ENCODE measurements at places on chromosomes 7 and 10.

DNA sequence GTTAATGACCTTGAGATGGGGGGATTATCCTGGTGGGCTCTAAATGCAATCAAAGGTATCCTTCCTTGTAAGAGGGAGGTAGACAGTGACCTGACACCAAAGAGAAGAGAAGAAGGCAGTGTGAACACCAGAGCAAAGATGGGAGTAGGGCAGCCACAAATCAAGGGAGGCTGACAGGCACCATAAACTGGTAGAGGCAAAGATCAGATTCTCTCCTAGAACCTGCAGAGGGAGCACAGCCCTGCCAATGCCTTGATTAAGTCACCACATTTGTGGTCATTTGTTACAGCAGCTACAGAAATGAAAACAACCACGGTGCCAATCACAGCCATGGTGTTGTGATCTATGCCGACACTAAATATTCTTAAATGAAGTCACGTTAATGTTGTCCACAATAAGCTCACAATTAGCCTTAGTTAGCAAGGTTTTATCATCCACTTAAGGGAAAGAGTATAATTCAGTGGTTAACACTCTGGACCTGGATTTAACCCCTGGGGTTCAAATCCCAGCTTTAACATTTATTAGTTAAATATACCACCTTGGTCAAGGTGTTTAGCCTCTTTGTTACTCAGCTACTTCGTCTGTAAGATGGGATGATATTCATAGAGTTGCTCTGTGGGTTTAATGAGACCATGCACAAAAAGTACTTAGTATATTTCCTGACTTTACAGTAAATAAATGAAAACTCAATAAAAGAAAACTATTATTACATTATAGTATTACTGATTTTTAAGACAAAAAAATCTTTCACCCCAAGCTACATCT, 70.8 kb downstream of the SGMS1 start:
- DNase-seq: no peak

DNA sequence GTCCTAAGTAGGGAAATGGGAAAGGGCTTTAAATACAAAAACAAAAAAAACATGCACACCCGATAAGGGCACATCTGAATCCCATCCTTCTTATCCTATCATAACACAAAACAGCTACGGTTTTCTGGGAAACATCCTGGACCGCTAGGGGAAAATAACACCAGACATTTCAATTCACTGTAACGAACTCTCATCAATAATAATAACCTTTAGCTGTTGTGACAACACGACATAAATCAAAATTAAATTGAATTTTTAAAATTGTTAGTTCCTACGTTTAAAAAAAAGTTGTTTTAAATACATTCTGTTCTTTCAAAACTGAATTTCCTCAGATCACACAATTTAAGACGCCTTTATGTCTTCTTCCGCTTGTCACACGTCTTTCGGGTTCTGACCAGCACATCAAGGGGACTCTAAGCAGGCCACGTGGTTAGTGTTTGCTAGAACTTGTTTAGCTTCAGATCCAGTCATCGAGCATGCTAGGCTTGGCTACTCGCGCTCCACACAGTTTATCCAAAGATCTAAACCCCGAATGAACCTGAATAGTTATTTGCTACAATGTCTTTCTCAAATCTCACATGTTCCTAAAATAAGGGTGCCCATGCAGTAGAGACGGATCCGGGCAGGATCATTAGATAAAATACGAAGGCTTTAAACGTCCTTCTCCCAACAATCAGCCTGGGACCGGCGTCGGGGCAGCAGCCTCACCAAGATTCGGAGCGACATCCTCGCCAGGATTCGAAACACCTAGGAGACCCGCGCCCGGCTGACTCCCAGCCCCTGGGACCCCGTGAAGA, 839 bp downstream of the IKZF5 start:
- DNase-seq: no peak

DNA sequence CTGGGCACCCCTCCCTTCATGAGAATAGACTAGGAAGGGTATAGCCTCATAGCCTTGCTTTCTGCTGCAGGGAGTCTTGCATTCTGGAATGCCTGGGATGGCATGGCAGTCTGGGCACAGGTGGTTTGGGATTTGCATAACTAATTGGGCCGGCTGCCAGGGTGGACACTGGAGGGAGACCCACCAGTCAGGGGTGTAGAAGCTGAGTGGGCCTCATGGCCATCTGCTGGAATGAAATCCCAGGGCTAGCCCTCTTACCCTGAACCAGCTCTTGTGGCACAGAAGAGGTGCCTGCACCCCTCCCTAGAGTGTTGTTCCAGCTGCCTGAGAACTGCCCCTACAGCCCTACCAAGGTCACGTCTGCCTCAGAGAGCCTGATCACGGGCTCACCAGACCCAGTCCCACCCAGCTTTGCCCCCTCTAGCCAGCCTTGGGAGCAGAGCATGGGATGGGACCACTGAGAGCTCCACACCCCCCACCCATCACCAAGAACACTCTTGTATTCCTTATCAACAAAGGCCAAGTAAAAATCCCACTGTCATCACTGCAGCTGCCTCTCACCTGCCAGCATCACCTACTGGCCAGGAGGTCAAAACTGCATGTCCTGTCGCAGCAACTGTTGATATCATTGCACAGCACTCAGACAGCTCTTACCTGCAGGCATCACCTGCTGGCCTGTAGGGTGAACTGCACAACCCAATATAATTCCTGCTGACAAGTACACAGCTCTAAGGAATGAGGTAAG, 148.9 kb downstream of the ZEB1 start:
- DNase-seq: no peak

DNA sequence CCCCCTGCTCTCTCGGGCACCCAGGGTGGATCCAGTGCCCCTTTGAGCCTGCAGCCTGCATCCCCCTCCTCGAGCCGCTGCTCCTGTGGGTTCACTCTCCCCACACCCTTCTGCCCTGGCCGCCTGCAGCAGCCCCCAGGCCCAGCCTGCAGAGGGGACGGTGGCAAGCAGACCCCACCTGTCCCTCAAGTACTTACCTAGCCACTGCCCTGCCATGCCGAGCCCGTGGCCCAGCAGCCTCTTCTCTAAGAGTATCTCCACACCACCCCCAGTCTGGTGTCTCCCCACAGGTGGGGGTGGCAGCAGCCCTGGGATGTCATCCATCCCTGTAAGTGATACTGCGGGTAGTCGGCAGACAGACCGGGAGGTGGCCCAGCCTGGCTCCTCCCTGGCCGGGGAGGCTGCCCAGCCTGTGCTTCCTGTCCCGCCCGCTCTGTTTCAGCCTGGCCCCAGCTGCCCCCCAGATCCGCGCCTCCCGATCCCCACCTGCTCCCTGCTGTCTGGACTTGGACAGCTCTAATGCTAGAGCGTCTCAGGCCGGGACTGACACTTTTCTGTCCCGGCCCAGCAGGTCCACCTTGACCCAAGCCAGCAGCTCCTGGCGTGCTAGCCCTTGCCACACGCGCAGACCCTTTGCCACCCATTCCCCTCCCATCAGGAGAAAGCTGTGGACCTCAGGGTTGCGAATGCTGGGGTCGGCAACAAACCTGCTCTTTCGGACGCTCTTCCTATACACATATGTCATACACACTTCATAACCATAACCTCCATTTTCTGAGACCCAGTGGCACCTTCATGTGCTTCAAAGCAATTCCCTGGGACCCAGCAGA, 25.0 kb downstream of the YKT6 start:
- DNase-seq: no peak

- DNase-seq: no peak
Measured at GRCh38 chr7:33873981-33874750, 31.2 kb upstream of the BMPER start.

GRCh38 chr10:110619514-110620397, 24.4 kb upstream of the RBM20 start:
- DNase-seq: no peak

DNA sequence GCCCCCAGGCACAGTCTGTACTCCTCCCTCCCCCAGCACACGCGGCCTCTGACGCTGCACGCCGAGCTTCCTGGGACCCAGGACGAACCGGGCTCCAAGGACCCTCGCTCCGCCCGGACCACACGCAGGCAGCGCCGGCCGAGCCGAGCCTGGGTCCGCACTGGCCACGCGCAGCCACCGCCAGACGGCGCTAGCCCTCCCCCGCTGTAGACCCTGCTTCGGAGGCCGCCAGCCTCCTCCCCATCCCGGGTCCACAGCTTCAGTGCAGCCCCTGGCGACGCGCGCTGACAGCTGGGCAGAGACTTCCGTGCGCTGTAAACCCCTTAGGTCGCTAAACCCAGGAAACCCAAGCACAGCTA, 936 bp upstream of the TCERG1L start:
- DNase-seq: no peak

- DNase-seq: no peak
Measured at GRCh38 chr7:71343892-71344291, 211.9 kb downstream of the GALNT17 start.

DNA sequence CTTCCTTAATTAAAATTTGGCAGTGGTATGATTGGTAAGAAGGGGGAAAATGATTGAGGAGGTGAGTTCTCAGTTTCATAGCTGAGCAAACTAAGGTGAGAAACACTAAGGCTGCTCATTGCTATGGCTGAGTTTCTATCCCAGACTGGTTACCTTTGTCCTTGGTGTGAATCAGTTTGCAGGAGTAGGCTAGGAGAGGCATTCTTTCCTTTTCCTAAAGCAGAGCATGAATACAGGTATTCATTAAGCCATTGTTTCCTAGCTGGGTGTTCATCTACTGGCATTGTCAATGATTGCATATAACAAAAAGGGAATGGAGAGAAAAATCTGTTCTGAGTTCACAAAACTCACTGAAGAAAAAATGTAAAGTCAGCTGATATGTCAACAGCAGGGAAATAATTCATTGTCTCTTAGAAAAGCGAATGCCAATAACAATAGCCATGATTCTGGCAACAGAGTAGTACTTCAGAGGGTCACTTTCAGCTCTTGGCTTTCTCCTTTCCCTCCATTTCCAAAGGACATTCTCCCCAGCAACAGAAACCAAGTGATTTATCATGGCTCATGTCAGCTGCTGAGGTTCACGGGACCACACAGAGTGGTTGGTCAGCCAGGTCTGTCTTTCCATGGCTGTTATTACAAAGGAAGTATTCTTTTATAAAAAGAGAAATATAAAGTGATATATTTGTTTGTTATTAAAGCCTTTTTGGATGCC, 234.0 kb downstream of the BICC1 start:
- no peak for DNase-seq

DNA sequence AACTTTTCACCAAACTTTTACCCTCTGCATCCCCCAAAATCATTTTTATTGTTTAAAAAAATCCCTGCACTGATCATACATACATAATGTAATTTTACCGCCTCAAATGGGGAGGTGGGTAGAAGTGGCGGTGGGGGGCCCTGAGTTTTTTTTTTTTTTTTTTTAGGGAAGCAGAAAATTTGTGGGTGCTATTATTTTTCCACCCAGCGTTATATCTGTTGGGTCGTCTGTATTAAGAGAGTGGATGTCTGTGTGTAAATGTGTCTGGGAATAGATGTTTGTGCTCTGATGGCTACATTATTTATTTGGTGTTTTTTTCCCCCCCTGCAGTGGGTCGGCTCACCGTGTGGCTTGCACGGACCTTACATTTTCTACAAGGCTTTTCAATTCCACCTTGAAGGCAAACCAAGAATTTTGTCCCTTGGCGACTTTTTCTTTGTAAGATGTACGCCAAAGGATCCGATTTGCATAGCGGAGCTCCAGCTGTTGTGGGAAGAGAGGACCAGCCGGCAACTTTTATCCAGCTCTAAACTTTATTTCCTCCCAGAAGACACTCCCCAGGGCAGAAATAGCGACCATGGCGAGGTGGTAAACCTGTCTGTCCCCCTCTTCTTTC, 438 bp downstream of the ARID5B start:
- no peak for DNase-seq

DNA sequence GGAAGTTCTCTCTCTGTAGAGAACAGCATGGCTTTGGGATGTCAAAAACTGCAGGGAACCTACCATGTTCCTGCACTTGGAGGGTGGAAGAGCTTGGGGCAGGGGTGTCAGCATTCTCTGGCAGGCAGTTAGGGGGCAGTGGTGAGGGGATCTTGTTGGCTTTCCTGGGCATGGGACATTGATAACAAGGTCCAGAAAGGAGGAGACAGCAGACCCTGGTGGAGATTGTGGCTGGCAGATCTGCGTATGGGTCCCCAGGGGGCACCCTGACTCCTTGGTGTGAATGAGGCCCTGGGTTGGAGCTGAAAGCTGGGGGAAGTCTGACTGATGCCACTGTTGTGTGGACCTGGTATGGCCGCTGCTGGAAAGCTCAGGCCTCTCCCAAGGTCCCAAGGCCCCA, 22.9 kb upstream of the CAMK2B start:
- DNase-seq: no peak

DNA sequence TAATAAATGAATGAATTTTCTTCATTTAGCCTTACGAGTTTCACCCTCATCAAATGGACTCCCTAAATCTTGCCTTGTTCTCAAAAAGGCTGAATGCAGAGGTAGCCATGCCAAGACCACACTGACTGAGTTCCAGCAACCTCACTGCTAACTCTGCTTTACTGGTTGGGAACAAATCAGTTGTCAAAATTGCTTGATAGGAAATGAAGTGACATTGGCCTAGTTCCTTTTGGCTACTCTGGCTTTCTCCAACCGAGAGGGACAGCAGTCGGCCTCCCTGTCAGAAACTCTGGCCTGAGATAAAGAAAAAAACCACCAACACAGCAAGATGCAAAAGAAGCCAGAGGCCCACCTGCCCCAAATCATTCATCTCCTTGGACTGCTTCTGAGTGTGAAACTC, 87.0 kb downstream of the PPP1R3C start:
- DNase-seq: no peak

GRCh38 chr10:133442967-133443924, 10.5 kb upstream of the SCART1 start:
- DNase-seq: no peak

DNA sequence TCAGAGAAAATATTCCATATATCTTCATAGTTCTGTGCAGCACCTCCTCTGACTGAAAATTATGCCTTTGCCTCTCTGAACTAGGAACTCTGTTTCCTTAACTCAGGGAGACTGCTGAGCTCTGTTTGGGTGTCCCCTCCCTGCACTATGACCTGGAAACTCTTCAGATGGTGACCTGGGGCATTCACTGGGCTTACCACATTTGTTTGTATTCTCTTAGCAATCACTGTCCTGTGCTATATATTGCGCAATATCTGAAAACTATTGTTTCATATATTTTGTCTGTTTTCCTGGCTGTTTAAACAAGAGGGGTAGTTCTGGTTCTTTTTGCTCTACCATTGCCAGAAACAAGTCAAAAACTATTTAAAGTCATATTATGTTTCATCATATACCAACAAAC, 181.8 kb upstream of the KIAA1217 start:
- no peak for DNase-seq

- no peak for DNase-seq
Measured at GRCh38 chr7:159035571-159036073, 109.0 kb downstream of the VIPR2 start.

GRCh38 chr7:34011017-34011695, 105.8 kb downstream of the BMPER start:
- DNase-seq: no peak

- DNase-seq: no peak
Measured at GRCh38 chr10:63166742-63167258, 33.7 kb downstream of the NRBF2 start.

GRCh38 chr10:109952526-109952925, 29.2 kb upstream of the XPNPEP1 start:
- no peak for DNase-seq

- DNase-seq: no peak
Measured at GRCh38 chr10:72483471-72483870, 128.8 kb upstream of the DNAJB12 start.

- no peak for DNase-seq
Measured at GRCh38 chr7:47252675-47253074, 329.2 kb downstream of the TNS3 start.
